ENCODE measurements at places on chromosomes 1 and 21. TPM values are rescaled to one million over a fixed set of nuclear protein-coding genes. Genes with fewer than 3 reads are reported as not detected.

Gene MRPL24
- 86.3 TPM for polyA plus RNA-seq

Gene CRABP2
- 0.40 TPM for polyA plus RNA-seq

Gene NOS1AP
- polyA plus RNA-seq = not detected

Gene IL19
- polyA plus RNA-seq = not detected

Gene TTC34
- polyA plus RNA-seq = 0.28 TPM

Gene AMY1B
- not detected for polyA plus RNA-seq

DNA sequence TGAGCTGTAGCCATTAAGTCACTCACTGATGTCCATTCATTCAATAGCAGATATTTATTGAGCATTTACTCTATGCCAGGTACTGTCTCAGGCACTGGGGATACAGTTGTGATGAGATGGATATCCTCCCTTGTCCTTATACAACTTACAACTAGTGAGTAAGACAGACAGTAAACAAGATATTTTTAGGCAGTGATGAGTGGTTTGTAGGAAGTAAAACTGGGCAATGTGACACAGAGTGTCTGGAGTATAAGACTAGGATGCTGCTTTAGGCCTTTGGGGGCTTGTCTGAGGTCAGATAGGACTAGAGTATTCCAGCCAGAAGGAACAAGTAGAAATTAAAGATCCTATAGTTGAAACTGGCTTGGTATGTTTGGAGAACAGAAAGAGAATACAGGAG is 41.4 kb downstream of the NOS1AP start:
- no peak for DNase-seq

- DNase-seq = no peak
Measured at GRCh38 chr1:43853161-43853921, 80.3 kb upstream of the ARTN start.

- DNase-seq = no peak
Measured at GRCh38 chr21:27673581-27673980, 706.7 kb upstream of the ADAMTS5 start.

DNA sequence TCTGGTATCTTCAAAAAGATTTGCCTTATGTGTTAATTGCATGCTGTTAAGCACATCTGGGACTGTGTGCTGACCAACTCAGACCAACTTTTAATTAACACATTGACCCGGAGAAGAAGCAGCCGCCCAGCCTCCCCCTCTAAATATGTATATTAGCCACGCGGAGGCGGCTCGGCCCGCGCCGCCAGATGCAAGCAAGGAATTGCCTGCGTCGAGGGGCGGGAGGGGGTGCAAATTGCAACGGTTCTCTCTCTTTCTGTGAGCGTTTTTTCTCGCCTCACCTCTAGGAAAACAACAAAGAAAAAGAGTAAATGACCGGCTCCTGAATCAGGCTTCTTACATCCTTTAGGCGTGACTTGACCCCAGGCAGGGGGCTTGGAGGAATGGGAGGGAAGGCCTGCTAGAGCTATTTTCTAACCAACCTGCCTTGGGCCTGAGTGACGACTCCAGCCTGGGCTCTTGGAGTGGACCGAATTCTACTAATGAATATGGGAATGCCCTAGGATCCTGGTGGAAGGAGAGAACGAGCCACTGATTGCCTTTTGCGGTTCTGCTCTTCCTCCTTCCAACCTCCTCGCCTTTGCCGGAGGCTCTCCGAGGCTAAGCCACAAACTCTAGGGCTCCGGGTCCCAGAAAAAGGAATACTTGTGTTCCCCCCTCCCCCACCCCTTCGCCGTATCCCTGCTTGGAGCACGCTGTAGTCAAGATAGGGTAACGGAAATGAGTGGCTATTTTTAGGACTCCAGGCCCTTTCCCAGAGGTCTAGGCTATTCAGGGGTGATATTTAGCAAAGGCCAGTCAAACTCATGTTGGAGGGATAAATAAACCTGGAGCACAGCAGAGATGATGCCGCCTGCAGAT is 417.0 kb upstream of the ESRRG start:
- no peak for DNase-seq

GRCh38 chr1:228930479-228930957 is 195.2 kb downstream of the RHOU start:
- DNase-seq = no peak

- DNase-seq = no peak
Measured at GRCh38 chr1:26468911-26469310, 3.3 kb upstream of the HMGN2 start.

- DNase-seq = no peak
Measured at GRCh38 chr1:29461115-29461739, 224.9 kb downstream of the PTPRU start.

GRCh38 chr21:16968436-16968835 is 544.4 kb upstream of the CXADR start:
- DNase-seq = no peak

DNA sequence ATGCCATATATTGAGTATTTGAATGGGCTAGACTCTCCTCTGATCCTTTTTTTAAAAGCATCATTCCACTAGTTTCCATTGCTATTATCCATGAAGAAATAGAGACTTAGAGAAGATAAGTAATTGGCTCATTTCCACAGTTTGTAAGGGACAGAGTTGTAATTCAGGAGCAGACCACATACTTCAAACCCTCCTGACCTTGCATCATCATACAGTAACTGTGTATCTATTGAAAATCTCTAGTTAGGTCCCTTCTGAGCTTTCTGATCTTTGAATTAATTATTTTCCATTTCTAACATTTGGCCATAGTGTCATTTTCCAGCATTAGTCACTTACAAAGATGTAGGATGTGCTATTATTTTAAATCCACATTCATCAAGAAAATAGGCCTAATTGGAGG is 386.5 kb upstream of the ST6GALNAC5 start:
- DNase-seq = no peak
